ENCODE measurements at places on chromosomes 6 and 20. TPM values are rescaled to one million over a fixed set of nuclear protein-coding genes. Genes with fewer than 3 reads are reported as not detected.

The ZSCAN9 gene
- 11.3 TPM for polyA plus RNA-seq

The SLC29A1 gene
- polyA plus RNA-seq: 43.6 TPM

The GPR63 gene
- 0.94 TPM for polyA plus RNA-seq

The TAGAP gene
- not detected for polyA plus RNA-seq

The PSMB8 gene
- polyA plus RNA-seq: 77.1 TPM

The PNRC1 gene
- 11.2 TPM for polyA plus RNA-seq

The OR12D1 gene
- polyA plus RNA-seq: not detected

The CLIC5 gene
- not detected for polyA plus RNA-seq

The SLC52A3 gene
- polyA plus RNA-seq: not detected

The SNAP91 gene
- 0.02 TPM for polyA plus RNA-seq

The TP53TG5 gene
- 0.14 TPM for polyA plus RNA-seq

The ENPP5 gene
- 1.4 TPM for polyA plus RNA-seq

The DAAM2 gene
- polyA plus RNA-seq: 13.0 TPM

Data from fibroblast of lung (primary cell).